Mesothelial cell of epicardium (in vitro differentiated cells): ENCODE measurements at places on chromosomes 1 and 21. TPM values are rescaled to one million over a fixed set of nuclear protein-coding genes. Genes with fewer than 3 reads are reported as not detected.

The UTP25 gene
- total RNA-seq: 8.8 to 9.7 TPM (median 9.0 TPM) in 3 replicates

The OR2M3 gene
- not detected in 3 replicates for total RNA-seq

The AK2 gene
- 136 to 142 TPM (median 139 TPM) in 3 replicates for total RNA-seq

The SLAMF7 gene
- total RNA-seq: not detected in 3 replicates

The GABRD gene
- total RNA-seq: 0.09 to 0.16 TPM (median 0.14 TPM) in 3 replicates

The MX2 gene
- 3.2 to 4.1 TPM (median 3.9 TPM) in 3 replicates for total RNA-seq

The MPL gene
- total RNA-seq: 0.50 to 0.53 TPM in 2 of 3 replicates, not detected in the other

The CD1C gene
- total RNA-seq: not detected in 3 replicates

The HSPG2 gene
- total RNA-seq: 221 to 226 TPM (median 221 TPM) in 3 replicates

The NPHS2 gene
- not detected in 3 replicates for total RNA-seq

The ALX3 gene
- 127 to 136 TPM (median 132 TPM) in 3 replicates for total RNA-seq

The C1orf226 gene
- total RNA-seq: 3.9 to 5.1 TPM (median 4.3 TPM) in 3 replicates

The OLFML3 gene
- 115 to 119 TPM (median 118 TPM) in 3 replicates for total RNA-seq

The KCND3 gene
- 0.31 to 0.47 TPM (median 0.42 TPM) in 3 replicates for total RNA-seq

DNA sequence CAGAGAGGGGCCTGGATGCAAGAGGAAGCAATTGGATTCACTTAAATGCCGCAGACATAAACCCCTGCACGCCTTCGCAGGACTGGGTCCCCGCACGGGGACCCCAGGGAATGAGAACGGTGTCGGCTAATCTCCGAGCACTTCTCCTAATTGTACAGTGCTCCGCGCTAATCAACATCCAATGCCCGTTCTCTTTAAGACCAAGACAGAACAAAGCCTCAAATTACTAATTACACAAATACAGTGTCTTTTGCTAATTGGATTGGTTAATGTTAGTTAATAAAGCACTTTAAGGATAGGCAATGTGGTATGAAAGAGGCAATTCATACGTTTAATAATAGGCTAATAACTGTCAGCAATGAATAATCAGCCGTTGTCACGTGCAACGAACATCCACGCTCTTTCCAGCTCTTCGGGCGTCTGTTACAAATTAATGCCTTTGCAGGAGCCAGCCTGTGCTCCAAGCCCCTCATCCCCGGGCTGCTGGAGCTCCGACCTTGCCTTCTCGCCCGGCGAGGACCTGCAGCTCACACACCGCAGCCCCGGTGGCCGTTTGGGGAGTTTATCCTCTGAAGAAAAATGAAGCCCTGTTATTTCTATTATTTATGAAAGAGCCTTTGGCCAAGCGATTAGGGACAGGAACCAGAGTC, 157.8 kb downstream of the PRDM16 start:
- DNase-seq: no peak

- DNase-seq: no peak
These were observed 176.0 kb upstream of the NRIP1 start for GRCh38 chr21:15240848-15241247.

DNA sequence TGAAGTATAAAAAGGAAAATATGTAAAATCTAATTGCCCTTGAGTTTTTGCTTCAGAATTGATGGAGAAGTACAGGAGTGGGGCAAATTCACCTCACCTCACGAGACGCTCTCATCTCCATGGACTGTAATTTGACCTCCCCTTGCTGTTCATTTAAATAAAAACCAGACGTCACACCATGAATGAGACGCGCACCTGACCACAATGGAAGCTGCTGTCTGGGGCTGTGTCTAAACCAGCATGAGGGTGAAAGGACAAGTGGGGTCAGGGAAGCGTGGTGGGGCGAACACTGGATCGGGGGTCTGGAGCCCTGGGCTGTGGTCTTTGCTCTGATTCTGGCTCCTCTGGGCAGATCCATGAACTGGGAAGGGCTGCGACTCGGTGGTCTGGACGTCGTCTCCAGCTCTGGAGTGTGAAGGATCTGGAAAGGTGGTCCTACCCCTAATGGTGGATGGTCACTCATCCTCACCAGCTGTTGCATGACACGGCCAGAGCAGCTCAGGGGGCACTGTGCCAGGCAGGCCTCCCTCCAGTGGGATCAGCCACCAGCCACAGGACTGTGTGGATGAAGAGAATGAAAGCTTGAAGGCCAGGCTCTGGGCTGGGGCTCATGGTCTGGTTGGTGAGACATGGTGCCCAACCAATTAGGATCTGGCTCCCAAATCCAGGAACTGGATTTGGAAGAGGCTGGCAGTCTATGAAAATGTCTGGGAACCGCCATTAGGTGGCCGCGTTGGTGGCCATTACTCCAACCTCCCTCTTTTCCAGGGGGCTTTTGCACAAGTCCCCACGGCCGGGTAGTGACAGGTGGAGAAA, 728.6 kb downstream of the PTPRU start:
- DNase-seq: no peak

GRCh38 chr1:230495891-230496385, 69.8 kb upstream of the PGBD5 start:
- no peak for DNase-seq

DNA sequence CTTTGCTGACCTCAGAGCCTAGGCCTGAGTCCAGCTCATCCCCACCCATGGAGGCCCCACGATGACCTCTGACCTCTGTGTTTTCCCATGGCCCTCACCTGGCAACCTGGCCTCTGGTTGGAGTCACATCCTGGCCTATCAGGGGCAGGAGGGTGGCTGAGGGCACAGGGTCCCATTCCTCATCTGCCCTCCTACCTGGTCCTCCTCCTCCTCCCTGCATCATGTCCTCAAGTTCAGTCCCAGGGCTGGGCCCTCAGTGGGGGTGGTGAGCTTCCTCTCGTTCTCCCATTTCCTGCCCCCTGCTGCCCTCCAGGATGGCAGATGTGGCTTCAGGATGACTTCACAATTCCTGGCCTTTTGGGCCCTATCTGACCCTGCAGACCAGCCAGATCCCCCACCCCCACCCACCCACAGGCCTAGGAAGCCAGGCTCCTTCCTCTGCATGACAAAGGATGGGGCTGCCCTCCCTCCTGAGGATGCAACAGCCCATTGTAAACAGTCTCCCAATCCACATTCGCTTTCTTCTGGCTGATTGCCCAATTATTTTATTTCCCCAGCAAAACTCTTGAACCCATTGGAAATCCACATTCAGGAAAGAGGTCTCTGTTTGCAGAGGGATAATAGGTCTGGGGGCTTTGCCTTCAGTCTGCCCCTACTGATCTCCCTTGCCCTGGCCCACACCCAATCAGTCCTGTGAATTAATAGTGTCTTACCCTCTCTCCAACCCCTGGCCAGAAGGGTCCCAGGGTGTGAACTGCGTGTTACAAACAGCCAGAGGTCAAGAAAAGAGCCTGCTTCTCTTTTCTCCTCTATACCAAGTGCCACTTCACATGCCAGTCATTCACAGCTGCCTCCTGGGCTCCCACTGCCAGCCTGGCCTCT, 10.3 kb upstream of the LEFTY1 start:
- no peak for DNase-seq

DNA sequence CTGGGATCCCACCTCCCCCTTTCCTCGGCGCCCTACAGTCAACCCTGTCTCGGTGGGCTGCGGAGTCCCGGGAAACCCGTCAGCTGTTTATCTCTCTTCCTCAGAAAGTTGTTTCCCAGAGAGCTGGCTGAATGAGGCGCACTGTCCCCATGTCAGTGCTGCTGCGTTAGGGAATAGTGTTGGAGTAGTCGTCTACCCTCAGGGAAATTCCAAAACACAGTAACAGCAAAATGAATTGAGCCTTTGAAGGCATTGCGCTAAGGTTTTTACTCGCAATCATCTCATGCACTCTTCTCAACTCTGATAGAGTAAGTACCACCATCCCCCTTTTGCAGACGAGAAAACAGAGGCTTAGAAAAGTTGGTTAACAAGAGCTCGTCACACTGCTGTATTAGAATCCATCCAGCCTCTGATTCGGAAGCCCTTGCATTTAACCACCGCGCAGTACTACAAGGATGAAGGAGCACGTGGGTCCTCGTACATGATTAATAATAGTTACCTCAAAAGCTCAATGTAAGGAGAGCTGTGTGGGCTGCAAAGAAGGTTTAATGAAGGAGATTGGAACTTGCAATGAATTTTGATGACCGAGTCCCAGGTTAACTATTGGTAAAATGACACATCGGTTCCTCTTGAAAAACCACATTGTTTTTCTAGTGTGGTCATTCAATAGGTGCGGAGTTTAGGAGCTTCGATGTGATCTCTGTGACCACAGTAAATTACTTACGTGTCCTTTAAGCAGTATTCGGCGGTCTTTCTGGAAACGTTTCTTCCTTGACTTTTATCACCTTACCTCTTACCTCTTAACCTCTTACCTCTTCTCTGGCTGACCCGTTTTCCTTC, 788 bp upstream of the EDEM3 start:
- no peak for DNase-seq

DNA sequence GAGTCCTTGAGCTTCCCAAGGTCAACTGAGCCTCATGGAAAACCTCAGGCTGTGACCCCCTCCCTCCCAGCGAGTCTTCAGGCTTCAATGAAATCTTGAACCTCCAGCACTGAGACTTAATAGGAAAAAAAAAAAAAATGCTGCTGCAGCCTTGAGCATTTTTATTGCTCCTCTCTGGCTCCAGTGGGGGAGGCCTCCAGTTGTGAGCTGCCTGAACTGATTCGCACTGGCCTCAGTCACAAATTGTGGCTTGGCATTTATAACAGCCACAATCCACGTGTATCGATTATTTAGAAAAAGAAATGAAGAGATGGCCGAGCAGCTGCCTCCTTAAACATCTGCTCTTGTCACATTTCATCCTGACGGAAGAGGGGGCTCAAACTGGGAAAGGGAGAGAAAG, 173.0 kb downstream of the PRDM2 start:
- DNase-seq: no peak

GRCh38 chr21:15064576-15065391, at the start of gene NRIP1:
TSS of gene NRIP1 (minus strand) at chr21:15065000. CDS start at chr21:14968192, 96,808 bp downstream.
- peak; percentile 86 for DNase-seq

GRCh38 chr1:42691157-42691498, 8.9 kb downstream of the YBX1 start:
- no peak for DNase-seq

DNA sequence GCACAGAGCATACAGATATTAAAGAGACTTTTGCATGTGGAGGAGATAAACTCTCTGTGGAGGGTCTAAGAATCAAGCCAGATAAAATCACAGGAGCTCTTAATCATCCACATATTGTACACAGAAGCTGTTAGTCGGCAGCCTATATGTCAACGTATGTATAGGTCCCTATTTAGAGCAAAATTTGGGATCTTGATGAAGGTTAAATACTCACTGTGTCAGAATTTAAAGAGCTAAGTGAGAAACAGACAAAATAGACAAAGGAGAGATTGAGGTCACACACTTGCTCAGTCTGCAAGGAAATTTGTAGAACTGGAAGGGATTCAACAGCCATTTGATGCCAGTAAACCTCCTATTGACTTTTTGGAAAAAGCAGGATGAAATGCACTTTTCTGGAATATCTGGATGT, 4.1 kb upstream of the IRF2BP2 start:
- no peak for DNase-seq

DNA sequence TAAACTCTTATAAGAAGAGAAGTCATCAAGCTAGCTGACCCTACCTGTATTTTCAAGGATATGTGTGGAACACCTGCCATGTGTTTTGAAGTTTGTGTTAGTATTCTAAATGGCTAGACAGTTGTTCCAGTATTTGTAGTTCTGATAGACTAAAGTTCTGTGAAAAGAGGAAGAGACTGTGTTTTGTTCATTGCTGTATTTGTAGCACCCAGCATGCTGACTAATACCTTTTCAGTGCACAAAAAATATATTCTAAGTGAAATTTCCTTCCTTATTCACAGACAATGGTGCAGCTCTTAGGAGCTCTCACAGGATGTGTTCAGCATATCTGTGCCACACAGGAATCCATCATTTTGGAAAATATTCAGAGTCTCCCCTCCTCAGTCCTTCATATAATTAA, 8.2 kb upstream of the METTL18 start:
- no peak for DNase-seq

DNA sequence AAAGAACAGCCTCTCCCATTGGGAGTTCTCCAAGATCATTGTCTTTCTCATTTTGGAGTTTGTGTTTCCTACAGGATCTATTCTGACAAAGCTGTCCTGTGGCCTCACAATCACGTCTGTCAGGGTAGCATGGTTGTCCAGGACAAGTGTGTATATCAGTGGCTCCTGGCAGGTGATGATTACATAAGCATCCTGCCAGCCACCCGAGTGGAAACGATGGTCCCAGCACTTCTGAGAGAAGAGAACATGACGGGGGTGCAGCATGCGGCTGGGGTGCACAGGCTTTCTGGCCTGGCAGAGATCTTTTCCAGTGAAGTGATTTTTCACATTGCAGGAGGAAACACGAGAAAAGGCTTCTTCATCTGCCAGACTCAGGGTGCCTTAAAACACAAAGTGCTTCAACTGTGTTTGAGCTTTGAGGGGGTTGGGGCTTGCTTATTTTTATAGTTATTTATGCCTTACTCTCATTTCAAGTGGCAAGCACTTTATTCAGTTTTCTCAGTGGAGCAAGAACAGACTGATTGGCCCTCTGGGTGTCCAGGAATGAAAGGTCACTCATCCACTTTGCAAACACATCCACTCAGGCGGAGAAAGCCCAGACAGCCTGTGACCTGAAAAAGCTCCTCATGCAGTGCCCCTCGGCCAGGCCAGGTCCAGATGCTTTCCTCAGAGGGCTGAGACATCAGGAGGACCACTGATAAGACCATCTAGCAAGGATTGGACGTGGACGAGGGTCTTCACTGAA, 186.0 kb downstream of the DUSP10 start:
- DNase-seq: no peak

- DNase-seq: no peak
These were observed 18.5 kb upstream of the RAB4A start for GRCh38 chr1:229252228-229252984.

DNA sequence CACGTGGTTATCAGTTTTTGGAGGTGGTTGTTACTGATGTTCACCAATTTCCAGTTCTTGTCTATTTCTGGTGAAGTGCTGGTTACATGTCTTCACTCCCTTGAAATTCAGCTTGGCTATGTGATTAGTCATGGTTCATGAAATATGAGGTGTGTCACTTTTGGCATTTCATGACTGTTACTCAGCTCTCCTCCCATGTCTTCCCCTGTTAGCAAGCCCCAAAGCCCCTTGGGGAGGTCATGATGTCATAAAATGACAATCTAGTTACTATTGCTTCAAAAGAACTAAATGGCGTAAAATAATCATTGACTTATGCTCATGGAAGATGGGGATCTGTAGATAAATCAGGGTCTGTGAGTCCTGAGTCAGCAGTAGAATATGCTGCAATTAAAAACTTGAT, 425.1 kb downstream of the SETD4 start:
- DNase-seq: no peak

- DNase-seq: no peak
These were observed 1.3 kb downstream of the GIPC2 start for GRCh38 chr1:78047106-78047505.

DNA sequence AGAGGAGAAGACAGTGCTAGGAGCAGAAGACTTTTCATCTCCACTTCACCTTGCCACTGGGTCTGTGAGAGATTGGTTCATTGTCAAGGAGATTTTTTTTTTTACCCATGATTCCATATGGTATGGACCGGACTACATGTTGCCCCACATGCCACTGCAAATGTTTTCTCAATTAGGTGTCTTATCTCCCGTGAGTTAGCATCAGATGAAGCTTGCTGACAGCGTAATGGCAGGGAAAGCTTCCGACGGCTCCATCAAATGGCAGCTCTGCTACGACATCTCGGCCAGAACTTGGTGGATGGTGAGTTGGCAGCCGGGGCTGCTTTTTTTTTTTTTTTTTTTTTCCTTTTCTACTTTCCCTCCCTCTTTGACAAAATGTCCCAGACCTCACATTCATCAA, 217.2 kb upstream of the NFIA start:
- no peak for DNase-seq
